ENCODE measurements at places on chromosomes 6 and 20.

DNA sequence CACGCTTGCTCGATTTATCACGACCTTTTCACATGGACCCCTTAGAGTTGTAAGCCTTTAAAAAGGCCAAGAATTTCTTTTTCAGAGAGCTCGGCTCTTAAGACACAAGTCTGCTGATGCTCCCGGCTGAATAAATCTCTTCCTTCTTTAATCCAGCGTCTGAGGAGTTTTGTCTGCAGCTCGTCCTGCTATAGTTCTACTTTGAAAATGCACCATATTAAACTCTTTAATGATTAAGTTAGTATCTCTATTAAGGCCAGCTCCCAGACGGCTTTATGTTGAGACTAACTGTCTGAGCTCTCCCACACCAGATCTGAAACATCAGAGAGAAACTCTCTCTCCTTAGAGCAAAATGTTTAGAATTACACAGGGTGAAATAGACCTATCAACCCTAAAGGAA, 18.0 kb upstream of the GSTA3 start:
- DNase-seq, result no peak

- DNase-seq, result no peak
Measured at GRCh38 chr6:47862731-47863130, 80.9 kb downstream of the OPN5 start.

GRCh38 chr6:140909156-140909555, 1223.6 kb upstream of the GJE1 start:
- no peak for DNase-seq

GRCh38 chr6:1591926-1592325, 17.8 kb upstream of the FOXC1 start:
- no peak for DNase-seq

GRCh38 chr6:11778036-11778435, 567 bp downstream of the ADTRP start:
- no peak for DNase-seq

GRCh38 chr6:136250686-136251008, 536 bp upstream of the MTFR2 start:
- no peak for DNase-seq

- DNase-seq, result no peak
Measured at GRCh38 chr6:137043710-137044365, 927 bp downstream of the IL20RA start.

All from activated T-cell treated with anti-CD3 and anti-CD28 coated beads, Interleukin-2, amount 50 U/mL, for 48 hours (primary cell).